Activated CD8-positive, alpha-beta memory T cell treated with anti-CD3 and anti-CD28 coated beads for 4 hours (primary cell): ENCODE measurements at places on chromosomes 12 and 14.

DNA sequence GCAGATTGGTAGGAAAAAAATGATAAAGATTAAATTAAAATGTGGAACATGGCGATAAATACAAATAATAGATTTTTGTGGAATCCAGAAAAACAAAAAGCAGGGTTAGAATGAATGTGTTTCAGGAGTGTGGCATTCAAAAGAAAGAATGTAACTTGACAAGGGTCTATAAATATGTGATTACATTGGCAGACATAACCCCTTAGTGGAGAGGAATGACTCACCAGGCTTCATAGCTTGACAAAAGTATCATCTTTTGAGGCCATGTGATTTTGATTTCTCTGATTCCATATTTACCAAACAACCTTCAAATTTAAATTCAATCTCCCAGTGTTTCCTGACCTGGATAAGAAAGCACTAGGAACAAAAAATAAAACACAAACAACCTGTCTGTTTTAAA lies 24.4 kb upstream of the MGST1 start:
- DNase-seq: no peak

GRCh38 chr12:113894697-113895096 lies 71.4 kb downstream of the RBM19 start:
- DNase-seq: no peak

DNA sequence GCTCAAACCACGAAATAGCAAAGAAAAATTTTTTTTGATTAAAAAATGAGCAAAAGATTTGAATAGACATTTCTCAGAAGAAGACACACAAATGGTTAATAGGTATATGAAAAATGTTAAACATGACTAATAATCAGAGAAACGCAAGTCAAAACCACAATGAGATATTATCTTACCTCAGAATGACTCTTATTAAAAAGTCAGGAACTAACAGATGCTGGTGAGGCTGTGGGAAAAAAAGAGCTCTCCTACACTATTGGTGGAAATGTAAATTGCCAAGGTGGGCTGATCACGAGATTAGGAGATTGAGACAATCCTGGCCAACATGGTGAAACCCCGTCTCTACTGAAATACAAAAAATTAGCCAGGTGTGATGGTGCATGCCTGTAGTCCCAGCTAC lies 315.5 kb upstream of the FLRT2 start:
- no peak for DNase-seq

DNA sequence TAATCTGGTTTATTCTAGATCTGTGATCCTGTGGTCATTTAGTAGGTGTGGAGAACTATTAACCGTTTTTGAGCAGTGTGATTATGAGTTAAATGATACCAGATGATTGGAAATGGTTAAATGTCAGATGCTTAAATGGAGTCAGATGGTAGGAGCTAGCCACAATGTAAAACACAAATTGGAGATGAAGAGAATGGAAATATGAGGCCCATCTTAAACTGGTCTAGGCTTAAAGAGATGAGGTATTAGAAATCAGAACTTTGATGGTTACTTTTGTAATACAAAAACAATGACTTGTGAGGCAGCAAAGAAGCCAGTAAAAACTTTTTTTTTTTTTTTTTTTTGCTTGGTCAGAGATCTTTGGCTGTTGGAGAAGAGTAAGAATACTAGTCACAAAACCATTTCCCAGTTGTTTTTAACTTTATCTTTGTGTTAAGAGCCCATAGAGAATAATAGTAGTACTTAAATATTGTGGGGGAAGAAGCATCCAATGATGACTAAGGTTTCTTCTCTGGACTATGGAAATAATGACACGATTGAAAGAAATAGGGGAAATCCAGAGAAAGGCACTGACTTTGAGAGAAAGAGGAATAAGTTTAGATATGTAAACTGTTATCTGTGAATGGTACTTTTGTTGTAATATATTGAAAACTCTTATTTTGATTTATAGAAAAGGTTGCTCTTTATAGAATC lies 95.9 kb downstream of the WNK1 start:
- no peak for DNase-seq

DNA sequence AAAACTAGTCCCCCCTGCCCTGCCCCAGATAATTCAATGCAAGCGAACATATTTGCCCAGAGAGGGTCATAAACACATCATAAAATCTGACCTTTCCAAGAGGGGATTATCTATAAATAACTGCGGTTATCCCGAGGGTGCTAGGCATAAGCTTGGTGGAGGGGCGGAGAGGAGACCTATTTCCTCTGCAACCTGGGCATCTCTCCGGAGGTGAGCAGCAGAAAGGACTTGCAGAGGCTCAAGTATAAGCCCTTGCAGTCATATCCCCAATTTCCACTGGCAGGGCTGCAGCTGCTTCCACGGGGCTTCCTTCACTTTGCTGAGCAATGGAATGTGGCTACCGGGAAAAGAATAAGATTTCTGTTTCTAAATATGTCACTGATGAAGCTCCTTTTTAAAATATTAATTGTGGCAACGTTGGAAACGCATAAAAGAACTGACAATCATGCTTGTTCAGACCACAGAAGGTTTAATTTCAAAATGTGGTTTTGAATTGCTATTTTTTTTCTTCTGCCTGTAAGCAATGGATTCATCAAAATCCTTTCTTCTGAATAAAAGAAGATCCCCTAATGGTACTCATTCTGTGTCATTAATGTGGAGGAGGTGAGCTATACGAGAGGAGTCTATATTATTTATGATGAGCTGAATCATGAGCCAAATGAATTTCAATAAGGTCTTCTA lies 268.9 kb upstream of the ATP2B1 start:
- DNase-seq: no peak

GRCh38 chr12:49198431-49199155 lies 9.7 kb upstream of the TUBA1A start:
- DNase-seq: no peak

- DNase-seq: no peak
Observed at GRCh38 chr14:80358112-80358511, 146.8 kb upstream of the DIO2 start.

DNA sequence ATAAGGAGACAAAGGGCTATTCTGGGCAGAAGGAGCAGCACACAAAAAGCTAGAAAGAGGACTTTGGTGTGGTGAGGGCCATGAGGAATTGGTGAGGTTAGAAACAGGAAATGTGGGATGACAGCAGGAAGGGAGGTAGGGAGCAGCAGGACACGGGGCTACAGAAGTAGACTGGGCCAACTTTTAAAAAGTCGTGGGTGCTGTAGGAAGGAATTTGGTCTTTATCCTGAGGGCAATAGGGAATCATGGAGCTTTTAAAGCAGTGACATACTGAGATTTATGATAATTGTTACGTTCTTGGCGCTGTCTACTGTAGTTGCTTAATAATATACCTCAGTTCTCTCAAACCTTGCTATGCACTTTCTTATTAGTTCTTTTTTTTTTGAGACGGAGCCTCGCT lies 8.2 kb upstream of the CHURC1 start:
- DNase-seq: no peak

DNA sequence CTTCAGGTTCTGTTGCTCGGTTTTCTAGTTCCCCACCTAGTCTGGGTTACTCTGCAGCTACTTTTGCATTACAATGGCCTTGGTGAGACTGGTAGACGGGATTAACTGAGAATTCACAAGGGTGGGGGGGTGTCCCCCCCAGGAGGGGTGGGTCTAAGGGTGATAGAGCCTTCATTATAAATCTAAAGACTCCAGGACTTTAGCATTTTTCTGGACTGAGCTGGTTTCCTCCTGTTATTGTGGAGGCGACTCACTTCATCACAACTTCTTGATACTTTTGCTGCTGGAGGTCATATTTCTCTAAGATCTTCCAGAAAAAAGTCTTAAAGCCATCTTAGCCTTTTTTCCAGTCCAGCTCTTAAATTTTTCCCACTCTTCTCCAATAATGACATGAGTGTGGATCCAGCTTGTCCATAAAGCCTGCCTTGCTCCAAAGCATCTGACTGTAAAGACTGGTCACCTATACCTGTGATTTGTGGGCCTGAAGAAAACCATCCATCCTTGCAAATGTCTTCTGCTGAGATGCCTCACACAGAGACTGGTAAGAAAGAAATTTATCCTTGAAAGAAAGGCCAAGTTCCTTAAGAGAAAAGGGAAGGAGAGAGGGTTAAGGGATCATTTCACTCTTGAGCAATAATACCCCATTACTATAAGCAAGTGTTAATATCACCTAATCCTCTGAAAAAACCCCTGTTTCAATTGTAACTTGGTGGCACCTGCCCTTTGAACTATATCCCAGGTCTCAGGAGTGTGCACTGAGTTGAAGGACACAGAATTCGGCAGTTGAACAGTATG lies 19.7 kb upstream of the SLC2A14 start:
- DNase-seq: no peak

GRCh38 chr12:96658075-96658474 lies 168.7 kb downstream of the CFAP54 start:
- no peak for DNase-seq

GRCh38 chr12:106584104-106585064 lies 1.6 kb downstream of the RFX4 start:
- DNase-seq: no peak

DNA sequence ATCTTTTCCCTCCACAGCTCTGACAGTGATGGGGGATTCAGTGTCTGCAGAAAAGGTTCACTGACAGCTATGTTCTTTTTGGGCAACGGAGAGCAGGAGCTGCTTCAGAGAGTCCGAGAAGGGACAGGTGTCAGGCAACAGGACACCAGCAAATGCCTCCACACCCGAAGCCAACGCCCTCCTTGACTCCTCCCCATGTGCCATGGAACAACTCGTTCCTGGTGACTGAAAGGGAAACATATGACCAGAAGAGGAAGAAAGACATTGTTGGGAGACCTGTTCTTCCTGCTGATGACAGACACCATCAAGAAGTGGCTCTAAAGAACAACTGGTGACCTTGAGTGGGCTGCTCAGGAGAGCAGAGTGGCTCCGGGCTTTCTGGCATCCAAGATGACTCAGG lies 172.3 kb upstream of the NOS1 start:
- DNase-seq: no peak

GRCh38 chr12:116635487-116635886 lies 76.3 kb downstream of the MAP1LC3B2 start:
- no peak for DNase-seq

- no peak for DNase-seq
Observed at GRCh38 chr14:53683229-53683628, 273.4 kb downstream of the BMP4 start.

GRCh38 chr14:43692706-43693105 lies 814.4 kb downstream of the FSCB start:
- DNase-seq: no peak

DNA sequence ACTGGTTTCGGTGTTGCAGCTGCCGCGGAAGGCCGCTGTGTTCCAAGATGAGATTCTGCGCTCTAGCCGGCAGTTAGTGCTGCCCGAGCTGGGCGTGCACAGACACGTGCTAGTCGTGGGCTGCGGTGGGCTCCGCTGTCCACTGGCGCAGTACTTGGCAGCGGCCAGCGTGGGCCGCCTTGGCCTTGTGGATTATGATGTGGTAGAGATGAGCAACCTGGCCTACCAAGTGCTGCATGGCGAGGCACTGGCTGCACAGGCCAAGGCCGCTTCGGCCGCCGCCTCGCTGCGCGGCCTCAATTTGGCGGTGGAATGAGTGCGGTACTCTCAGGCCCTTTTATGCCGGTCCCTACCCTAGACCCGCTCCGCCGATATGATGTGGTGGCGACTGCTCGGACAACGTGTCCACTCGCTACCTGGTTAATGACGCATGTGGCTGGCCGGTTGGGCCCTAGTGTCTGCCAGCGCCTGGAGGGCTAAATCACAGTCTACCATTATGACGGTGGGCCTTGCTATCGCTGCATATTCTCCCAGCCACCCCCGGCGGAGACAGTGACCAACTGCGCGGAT lies 102.2 kb downstream of the SNAPC1 start:
- DNase-seq: no peak

GRCh38 chr14:39315859-39316444 lies 82.2 kb downstream of the MIA2 start:
- DNase-seq: no peak

DNA sequence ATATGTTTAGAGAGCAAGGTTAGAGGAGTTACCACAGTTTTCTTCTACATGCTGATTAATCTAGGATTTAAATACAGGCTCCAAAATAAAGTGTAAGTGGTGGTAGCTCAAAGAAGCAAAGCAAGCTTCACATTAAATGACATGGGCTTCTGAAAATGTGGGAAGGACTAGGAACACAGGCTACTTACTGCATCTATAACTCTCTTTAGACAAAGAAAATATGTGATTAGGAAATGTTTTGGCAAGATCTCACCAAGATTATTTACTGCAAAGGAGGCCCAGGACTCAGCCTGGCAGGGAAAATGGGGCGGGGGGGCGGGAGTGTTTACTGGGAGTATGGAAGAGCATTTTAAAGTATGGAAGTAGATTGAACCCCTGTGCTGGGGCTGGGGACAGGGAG lies 39.4 kb downstream of the ETV6 start:
- no peak for DNase-seq

DNA sequence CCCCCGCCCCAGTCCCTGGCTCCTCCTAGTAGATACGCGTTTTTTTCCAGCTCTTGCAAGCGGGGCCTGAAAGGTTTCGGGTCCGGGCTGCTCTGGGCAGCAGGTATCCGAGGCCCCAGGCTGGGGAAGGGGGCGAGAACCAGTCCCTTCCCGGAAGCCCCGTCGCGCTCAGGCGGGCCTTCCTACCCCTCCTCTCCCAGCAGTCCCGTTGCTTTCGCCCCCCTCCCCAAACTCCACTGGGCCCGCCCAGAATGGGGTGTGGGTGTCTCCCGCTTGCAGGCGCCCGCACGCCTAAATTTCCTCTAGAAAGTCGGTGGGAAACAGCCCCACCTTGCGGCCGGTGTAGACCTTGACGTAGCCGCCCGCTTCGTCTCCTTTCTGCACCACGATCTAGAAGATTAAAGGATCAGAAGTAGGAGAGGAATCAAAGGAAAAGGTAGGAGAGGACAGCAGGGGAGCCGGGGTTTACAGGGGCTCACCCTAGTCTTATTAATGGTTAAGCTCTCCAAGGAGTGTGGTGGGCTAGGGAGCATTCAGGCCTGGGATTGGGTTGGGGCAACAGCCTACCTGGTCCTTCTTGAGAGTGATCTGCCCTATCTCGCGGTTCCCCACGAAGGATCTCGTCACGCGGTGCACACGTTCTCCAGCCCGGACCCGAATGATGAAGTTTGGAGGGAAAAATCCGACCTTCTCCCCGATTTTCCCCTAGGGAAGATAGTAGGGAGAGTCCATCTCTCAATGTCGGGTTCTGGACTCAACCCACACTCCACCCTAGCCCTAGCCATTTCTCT lies 7.3 kb downstream of the STAC3 start:
- DNase-seq: peak; percentile 58

- no peak for DNase-seq
Observed at GRCh38 chr14:50363714-50364111, 33.0 kb downstream of the CDKL1 start.

DNA sequence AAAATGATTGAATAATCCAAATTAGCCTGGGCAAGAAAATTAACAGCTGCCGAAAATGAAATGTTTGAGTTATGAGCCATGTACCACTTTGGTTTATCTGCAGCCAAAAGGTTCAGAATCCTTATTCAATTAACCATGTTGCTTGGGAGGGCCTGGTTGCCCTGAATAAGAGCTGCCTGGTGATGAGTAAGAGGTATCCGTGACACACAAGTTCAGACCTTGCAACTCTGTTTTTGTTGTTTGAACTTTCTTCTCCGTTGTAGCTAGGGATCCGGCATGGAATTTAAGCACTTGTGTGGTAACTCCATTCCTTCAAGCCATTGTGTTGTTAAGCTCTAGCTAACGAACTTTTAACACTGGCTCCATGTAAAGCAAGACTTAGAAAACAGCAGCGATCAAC lies 35.7 kb downstream of the FOXA1 start:
- no peak for DNase-seq

GRCh38 chr14:71905860-71906259 lies 26.4 kb upstream of the RGS6 start:
- no peak for DNase-seq
